ENCODE measurements at places on chromosomes 2 and 18.
A peak's percentile ranks its signal among the peaks of the same experiment; 100 is the strongest.

- peak; percentile 84 for DNase-seq
These were observed 45.3 kb upstream of the SPAG16 start for GRCh38 chr2:213238753-213239495.

GRCh38 chr2:159708066-159708760 is 4.1 kb upstream of the MARCHF7 start:
- DNase-seq: no peak

DNA sequence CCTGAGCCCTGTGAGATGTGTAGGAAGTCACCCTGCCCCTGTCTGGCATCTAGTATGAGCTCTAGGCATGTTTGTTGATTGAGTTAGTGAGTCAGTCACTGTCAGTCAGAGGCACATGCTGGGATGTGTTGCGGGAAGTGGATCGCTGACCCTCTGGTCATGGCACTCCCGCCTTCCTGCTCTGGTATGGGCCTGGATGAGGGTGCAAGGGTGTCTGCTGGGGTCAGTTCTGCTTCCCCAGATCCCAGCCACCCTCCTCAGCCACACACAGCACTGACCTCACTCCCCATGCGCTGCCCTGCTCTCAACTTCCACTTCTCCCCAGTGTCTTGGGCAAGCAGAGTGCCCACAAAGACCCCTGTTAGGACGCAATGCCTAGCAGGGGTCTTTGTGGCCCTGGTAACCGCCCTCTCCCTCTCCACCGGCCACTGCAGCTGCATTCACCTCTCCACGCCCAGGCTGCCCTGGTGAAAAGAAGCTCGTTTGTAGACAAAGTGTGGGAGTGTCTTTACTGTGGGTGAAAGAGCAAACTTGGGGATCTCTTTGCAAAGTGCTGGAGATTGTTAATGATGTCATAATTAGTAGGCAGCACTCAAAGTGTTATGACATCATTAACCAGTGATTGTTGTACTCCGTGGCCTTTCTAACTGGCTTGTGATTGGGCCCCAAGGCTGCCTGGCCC is 252.1 kb downstream of the LDLRAD4 start:
- no peak for DNase-seq

DNA sequence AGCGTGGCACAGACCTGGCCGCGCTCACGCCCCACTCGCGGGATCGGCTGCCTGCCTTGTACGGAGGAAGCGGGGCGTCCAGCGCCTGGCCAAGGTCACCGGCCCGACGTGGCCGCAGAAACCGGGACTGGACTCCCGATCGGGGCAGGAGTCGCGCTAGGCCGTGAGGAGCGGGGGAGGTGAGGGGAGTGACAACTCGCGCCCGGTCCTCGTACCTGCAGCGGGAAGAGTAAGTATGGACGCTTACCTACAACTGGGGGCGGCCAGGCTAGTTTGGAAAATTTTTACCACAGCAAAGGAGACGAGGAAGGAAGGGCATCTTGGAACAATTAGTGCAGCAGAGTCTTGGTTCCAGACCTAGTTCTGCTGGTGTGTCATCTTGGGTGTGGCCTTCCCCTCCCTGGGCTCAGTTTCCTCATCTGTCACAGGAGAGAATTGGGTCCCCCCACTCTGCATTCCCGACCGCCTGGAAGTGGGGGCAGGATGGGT is 693 bp downstream of the UBE2F start:
- no peak for DNase-seq

GRCh38 chr2:14923820-14924580 is 291.5 kb downstream of the LRATD1 start:
- DNase-seq: no peak

DNA sequence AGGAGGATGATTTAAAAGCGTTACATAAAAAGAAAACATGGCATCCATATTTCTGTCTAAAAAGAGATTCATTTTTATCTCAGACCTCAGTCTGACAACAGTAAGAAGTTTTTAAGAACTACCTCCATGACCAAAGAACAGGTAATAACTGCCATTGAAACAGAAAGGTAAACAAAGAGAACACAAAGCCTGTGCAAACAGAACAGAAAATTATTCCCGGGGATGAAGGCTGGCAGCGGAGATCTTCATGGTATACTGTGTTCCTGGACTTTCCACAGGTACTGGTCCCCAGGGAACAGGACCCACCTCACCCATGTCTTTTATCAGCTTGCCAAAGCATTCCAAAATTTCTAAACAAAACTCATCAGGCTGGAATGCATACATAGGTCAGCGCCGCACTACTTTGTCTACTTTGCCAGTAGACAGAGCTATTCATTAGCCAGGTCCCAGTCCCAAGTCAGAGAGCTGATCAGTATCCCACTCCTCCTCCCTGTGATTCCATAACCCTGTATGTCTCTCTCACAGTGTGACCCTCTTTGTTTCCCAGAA is 277.3 kb downstream of the MBD2 start:
- DNase-seq: peak; percentile 80
